ENCODE measurements at places on chromosomes 12 and 14.

DNA sequence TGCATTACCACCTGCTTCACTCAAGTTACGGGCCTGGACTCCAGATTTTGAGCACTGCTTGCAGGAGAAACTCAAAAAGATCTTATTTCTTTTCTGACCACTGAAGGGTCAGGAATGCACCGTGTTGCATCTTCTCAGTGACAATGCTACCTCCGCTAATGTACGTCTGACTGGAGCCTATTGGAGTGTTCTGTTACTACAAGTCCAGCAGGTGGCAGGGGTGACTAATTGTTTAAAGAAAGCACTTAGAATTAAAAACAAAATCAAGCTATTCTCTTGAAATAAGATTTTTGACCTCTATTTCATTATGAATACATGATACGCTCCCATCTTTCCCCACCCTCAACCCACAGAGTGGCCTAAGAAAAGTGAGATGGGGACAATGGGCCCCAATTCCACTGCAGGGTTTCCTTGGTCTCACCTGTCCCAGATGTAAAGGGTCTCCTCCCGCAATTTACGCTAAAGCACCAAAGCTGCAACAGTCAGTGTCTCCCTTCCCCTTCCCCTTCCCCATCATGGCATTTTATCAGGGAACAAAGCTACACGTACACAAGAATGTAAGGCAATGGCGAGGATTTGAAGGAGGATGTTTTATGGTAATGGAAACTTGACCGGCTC, 2.2 kb downstream of the TBPL2 start:
- DNase-seq: peak; percentile 64

GRCh38 chr14:33206981-33207380, 268.3 kb downstream of the NPAS3 start:
- no peak for DNase-seq

GRCh38 chr12:51863933-51864832, 15.7 kb upstream of the FIGNL2 start:
- no peak for DNase-seq

GRCh38 chr12:19970116-19970515, 398.2 kb upstream of the PDE3A start:
- DNase-seq: no peak

DNA sequence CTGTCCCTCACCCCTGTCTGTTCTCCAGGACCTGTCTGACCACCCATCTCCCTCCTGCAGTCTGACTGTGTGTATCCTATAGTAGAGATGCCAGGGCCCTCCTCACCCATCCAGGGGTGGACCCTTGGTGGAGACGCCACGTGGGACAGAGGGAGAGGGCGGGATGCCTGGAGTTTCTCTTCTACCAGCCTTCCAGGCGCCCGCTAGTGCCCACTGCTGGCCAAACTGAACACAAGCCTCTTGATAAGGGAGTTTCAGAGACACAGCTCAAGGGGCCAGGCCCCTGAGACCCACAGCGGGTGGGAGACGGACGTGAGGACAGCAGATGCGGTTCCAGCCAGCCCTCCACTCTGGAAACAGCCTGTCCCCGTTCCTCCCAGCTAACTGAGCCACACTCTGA, 147.3 kb downstream of the RBM19 start:
- DNase-seq: no peak

DNA sequence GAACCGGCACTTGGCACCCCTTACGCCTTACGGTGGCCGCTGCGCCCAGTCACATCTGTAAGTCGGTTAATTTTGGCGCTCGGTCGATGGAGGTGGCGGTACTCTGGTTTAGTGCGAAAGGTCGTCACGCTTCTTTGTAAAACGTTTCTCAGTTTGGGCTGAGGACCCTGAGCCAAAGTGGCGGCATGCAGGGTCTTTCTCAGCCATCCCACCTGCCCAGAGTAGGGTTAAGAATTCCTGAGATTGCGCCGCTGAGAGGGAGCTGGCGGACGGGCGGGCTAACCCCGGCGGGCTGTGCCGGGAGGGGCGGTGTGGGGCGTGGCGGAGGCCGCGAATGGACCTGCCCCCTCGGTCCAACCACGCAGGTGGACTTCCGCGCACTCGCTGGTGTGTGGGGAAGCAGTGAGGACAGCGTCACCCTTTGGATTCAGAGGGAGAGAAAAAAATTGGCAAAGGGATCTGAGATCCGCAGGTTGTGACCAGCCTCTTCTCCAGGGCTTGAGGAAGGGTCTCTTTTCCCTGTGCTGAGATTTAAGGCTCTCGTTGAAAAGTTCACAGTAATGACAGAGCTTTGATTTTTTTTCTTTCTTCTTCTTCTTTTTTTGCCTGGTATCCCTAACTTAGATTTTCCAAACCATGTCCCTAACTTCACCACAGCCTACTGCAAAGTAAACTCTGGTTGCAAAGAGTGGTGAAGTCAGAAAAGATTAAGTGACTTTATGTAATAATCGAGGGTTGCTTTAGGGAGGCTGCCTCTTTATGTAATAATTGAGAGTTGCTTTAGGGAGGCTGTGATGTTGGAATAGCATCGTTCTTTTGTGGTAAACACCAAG, 602 bp upstream of the FBXO33 start:
- peak; percentile 84 for DNase-seq

DNA sequence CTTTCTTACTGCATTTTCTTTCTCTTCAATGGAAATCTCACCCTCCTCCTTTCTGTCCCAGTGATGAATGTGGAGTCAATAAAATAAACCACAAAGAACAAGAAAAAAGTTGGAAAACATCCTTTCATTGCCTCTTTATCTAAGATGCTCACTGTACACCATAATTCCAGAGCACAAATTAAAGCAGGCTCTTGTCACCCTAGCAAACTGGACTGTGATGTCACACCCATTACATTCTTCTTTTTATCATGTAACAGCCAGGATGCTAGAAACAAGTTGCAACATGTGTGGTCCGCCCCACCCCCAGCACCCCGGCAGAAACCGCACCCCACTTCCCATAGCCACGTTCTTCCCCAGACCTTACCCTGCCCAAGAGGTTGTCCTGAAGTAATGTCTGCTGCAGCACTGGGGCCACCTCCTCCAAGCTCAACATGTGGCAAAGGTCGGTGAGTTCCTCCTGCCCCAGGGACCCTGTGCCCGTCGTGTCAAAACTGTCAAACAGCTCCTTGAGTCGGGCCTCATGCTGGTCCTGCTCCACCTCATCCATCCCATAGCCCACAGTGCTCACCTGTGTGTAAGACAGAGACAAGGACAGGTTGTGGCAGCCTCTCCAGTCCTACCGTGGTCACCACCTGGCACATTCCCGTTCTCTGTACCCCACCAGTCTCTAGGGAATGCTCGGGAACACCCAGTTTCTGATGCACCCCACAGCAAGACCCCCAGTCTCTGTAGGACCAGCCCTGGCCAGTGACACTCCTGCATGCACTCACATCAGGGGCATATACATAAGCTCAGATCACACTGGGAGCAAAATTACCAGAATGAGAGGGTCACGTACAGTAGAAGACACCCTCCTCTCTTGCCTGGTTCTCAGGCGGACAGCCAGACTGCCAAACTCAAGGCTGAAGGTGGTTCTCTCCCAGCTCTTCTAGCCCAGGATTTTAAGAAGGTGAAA, 9.2 kb downstream of the NIN start:
- DNase-seq: peak; percentile 53

GRCh38 chr14:77189479-77189878, 7.9 kb downstream of the TMEM63C start:
- DNase-seq: no peak

DNA sequence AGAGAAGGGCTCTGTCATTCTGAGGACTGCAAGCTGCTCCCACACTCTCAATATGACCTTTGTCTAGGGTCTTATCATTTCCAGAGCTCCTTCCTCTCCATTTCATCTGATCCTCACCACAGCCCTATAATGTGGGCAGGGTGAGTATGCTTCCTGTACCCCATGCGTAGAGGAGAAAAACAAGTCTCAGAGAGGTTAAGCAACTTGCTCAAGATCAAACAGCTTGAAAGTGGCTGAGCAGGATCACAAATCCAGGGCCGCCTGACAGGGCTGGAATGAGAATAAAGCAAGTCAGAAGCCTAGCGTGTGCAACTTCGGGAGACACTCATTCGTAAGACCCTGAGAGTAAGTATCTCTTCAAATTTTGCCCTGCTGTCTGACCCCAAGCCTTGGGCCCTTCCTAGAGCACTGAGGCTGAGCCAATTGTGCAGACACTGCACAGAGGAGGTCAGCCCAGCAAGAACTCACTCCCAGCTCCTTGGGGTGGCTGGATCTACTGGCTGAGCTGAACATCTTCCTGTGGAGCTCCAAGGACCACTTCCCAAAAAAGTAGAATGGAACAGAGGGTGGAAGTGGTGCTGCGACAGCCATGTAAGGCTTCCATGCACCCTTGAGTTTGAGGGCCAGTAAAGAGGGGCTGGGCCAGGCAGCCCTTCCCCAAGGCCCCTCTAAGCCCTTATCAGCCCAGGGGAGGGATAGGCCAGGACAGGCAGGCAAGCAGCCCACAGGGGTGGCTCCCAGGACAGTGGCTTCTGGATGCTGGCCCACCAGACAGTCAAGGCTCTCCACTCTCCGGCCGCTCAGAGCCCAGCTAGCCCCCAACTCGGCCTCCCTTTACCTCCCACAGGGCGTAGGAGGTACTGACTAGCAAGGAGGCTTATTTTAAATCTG, 10.5 kb downstream of the ZFP36L1 start:
- DNase-seq: no peak

- DNase-seq: peak; percentile 84
Measured at GRCh38 chr14:61388173-61388975, 67.0 kb downstream of the PRKCH start.

DNA sequence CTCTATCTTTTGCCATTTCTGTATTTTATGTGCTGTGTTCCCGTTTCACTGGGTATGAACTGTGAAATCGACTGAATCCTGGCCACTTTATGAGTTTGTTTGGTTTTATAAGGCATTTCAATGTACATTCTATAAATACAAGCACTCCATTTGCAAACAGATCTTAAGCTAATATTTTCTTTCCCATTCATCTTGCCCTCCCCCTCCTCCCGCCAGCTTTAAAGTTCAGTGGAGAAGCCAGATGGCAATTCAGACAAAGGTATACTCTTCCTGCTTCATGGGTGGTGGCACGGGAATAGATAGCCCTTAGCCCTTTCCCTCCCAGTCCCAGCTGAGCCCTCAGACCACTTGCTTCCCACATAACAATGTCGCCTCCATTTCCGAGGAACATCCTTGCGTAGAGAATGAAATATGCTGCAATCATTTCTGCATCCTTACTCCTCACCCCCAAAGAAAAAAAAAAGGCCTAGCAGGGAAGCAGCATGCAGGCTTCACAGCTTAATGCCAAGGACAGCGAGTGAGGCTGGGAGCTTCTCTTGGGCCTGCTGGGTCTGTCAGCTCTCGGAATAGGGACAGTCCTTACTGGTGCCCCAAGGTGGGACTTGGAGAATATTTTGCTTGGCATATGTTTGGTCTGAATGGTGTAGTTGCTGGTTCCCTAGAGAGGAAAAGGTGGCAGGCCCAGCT, 52.8 kb upstream of the SRSF5 start:
- no peak for DNase-seq

GRCh38 chr12:67645126-67645525, 3.4 kb upstream of the DYRK2 start:
- DNase-seq: no peak

- no peak for DNase-seq
Measured at GRCh38 chr12:63034601-63035000, 99.7 kb upstream of the PPM1H start.

- DNase-seq: no peak
Measured at GRCh38 chr14:83842547-83842946, 1687.4 kb upstream of the FLRT2 start.

DNA sequence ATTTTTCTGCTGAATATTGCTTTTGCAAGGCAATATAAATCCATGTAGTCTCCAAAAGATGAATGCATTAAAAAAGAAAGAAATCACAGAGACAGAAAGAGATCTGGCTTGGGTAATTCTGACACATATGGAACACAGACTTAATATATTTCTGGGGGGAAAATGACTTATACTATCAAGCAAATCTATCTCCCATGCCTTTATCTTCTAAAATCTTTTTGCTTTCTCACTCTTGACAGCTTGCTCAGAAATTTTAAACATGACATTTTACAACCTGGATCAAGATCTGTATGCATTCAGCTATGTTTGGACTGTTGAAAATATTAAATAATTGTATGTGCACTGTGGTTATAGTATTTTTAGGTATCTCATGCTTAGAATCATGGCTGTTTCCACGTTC, 73.0 kb downstream of the KITLG start:
- no peak for DNase-seq

DNA sequence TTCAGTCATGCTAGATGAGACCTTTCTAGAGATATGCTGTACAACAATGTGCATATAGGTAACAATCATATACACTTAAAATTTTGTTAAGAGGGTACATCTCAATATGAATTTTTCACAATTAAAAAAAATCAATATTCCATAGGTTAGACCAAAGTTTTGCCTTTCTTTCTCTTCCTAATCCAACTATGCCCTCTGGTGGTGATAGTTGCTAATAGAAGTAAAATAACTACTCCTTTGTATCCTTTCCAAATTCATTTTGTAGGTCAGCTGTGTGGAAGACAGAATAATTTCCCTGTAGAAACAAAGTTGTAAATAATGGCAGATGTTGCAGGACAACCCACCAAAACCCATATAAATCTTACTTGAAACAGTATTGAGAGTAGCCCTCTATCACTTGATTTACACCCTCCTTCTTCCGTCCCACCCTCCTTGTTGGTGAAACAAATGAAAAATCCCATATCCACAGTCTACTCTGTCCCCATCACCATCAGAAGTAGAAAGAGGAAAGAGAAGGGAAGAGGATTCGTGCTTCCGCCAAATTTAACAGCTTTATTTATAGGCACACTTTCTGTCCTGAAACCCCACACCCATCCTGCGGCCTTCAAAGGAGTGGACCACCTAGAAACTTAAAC, 34.2 kb upstream of the KICS2 start:
- peak; percentile 46 for DNase-seq

GRCh38 chr12:78192979-78193378, 362.3 kb downstream of the NAV3 start:
- DNase-seq: no peak

GRCh38 chr12:59927032-59927431, 331.2 kb downstream of the SLC16A7 start:
- DNase-seq: peak; percentile 13

GRCh38 chr12:48122065-48122834, 3.1 kb downstream of the PFKM start:
- no peak for DNase-seq

DNA sequence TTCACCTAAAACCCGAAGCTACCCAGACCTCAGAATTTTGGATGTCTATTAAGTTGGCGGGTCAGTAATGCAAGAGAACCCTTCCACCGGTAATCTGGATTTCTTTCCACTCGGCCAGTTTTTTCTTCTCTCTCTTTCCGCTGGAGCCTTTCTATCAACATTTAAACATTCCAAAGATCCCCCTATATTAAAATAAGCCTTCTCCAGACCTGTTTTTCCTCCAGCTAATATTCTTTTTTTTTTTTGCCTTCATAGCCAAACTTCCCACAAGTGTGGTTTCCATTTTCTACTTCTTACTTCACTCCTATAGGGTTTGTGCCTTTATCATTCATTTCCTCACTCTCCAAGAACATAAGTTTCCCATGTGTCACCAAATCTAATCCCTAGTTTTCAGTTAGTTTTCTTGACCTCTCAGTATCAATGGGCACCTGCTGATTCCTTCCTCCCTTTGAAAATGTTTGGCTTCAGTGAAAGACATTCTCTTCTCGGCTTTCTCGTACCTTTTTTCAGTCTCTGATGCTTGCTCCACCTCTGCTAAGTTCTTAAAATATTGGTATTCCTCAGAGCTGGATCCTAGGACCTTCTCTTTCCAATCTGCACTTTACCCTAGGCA, 583 bp upstream of the SDR39U1 start:
- DNase-seq: no peak

- DNase-seq: no peak
Measured at GRCh38 chr12:41230756-41231155, 42.6 kb downstream of the PDZRN4 start.
